ENCODE measurements at places on chromosomes 2 and 18.

- no peaks in the 10 kb centered on the region for H3K36me3 ChIP-seq
- H3K4me1 ChIP-seq: no peaks in the 10 kb centered on the region
- H3K27me3 ChIP-seq: no peaks in the 10 kb centered on the region
Measured at GRCh38 chr2:51505533-51505932, 473.6 kb upstream of the NRXN1 start.

- peaks cover 68% of the 10 kb centered on the region for H3K36me3 ChIP-seq
- H3K27me3 ChIP-seq: no peaks in the 10 kb centered on the region
- H3K27ac ChIP-seq: peak overlapping the region; percentile 74
Measured at GRCh38 chr2:174585146-174585545, 12.5 kb downstream of the WIPF1 start.

- H3K36me3 ChIP-seq: peaks cover 2% of the 10 kb centered on the region
- no peak overlapping the region for H3K27ac ChIP-seq
Measured at GRCh38 chr2:241948901-241949735, 79.6 kb downstream of the RTP5 start.

GRCh38 chr2:69642709-69643601 is 584 bp downstream of the AAK1 start:
- H3K27me3 ChIP-seq: no peaks in the 10 kb centered on the region
- H3K4me3 ChIP-seq: peak overlapping the region; percentile 92
- peak; percentile 18 for DNase-seq
- peaks cover 79% of the 10 kb centered on the region for H3K4me1 ChIP-seq

DNA sequence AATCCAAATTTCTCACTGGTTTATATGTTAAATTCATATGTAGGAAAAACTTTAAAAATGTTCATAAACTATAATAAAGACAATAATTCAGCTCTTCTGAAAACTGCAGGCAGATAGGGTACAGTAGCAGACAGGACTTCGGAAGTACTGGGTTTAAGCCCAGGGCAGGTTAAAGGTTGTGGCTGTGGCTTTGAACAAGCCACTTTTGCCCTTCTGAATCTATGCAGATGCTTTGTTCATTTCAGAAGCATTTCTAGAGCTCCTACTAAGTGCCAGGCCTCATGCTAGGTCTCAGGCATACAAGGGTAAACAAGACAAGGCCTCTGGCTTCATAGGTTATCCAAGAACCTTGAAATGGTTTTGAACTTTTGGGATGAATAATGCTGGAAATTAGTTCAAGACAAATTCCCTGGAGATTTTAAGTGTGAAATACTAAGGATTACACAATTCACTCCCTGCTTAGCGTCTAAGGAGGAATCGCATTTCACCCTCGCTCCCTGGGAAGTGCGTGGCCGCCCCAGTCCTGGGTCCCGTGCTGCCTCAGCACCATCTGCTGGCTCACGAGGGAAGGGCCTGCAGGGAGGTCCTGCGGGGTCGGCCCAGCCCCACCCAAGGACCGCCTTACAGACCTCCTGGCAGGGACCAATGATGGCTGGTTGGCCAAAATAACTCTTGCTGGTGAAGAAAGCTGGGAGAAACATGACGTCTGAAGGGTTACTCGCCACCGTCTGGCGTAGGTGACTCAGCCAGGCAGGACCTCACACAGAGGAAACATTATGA is 67.7 kb upstream of the L3MBTL4 start:
- no peaks in the 10 kb centered on the region for H3K27me3 ChIP-seq
- H3K27ac ChIP-seq: no peak overlapping the region
- no peak for DNase-seq
- H3K4me1 ChIP-seq: no peaks in the 10 kb centered on the region
- H3K36me3 ChIP-seq: no peaks in the 10 kb centered on the region
